ENCODE measurements at places on chromosomes 1 and 21.

GRCh38 chr1:164703463-164703862, 144.5 kb downstream of the PBX1 start:
- no peak for DNase-seq

DNA sequence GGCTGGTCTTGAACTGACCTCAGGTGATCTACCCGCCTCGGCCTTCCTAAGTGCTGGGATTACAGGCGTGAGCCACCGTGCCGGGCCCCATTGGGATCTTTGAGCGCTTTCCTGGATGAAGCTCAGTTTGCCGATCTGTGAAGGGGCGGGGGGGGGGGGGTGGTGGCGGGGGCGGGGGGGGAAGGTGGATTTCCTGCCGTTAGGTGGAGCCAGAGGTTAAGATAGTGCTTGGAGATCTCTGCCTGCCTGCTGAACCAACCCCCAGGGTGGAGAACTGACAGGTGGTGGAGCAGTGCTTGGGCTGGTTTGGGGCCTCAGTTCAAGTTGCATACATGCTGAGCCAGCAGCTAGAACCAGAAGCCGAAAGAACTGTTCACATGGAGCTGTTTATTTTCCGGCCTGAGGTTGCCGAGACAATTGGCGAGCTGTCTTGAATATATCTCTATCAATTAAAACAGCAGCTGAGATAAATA, 1.7 kb downstream of the TMCC2 start:
- peak; percentile 49 for DNase-seq

- no peak for DNase-seq
Observed at GRCh38 chr1:159868766-159869165, 6.3 kb upstream of the VSIG8 start.

DNA sequence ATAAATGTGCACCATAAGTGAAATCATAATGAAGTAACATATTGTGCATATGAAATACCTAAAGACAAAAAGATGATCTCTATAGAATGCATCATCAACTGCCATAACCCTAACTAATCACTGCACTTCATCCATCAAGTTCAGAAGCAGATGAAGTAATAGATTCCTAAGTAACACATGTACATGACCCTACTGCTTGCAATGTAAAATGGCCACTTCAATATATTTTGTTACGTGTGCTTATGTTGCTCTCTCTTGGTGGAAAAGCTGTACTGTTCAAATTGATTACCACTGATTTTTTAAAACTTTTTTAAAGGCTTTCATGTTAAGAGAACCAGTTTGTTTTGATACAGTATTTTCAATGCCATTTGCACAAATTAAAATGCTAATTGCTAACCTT, 141.8 kb downstream of the TTLL7 start:
- DNase-seq = no peak

DNA sequence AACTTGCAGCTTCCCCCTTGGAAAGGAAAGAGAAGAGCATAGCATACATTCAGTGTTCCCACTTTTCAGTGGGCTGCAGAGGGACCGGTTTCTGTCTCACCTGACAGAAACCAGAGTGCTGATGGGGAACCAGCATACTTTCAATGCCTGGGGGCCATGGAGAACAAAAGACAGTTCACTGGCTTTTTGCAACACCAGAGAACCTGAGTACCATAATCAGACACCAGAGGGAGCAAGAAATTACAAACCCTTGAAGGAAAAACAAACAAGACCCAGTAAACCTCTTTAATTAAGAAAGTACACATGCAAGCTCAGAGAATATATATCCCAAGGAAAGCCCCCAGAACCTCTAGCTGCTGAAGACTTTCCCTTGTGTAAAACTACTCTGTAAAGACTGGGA, 51.1 kb downstream of the CSMD2 start:
- DNase-seq = no peak

GRCh38 chr1:47164552-47164951, 25.3 kb downstream of the PDZK1IP1 start:
- no peak for DNase-seq

DNA sequence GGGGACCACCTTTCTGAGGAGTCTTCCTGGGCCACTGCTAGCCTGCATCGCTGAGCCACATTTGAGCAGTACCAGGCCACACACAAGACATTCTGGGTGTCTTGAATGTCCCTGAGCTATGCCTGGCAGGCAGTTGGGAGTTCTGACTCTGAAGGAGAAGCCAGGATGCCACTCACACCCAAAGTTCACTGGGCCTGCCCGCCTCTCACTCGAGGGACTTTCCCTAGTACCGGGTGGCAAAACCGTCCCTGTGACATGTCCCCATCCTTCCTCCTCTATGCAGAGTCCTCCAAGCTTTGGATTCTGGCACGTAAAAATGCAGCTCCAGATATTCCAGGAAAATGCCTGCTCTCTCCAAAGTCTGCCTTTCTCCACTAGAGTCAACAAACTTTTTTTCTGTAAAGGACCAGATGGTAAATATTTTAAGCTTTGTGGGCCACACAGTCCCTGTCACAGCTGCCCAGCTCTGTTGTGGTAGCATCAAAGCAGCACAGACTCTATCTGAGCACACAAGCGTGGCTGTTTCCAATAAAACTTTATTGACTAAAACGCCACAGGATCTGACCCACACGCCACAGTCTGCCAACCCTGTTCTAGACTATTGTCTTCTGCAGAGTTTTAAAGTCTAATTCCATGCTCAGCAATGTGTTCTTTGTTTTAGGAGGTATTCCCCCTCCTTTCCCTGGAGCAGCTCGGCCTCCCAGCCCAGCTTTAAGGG, 19.2 kb upstream of the GUCA2B start:
- no peak for DNase-seq

DNA sequence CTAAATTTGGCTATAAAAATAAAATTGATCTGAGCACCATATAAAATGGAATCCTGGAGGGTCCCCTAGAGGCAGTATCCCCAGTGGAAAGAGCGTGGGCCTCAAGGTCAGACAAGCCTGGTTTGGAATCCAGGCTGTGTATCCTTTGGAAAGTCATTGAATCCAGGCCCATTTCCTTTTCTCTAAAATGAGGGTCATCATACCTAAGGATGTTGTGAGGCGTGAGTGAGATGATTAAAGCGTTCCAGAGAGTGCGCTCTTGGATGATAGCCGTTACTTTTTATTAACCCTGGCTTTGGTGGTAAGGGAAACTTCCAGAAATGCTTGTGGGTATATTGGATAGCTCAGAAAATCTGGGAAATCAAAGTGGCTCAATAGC, 683 bp upstream of the ZNF436 start:
- no peak for DNase-seq

GRCh38 chr1:12712929-12713328, 3.0 kb upstream of the AADACL3 start:
- no peak for DNase-seq

- no peak for DNase-seq
Observed at GRCh38 chr21:44051462-44051941, 39.4 kb downstream of the TRAPPC10 start.

DNA sequence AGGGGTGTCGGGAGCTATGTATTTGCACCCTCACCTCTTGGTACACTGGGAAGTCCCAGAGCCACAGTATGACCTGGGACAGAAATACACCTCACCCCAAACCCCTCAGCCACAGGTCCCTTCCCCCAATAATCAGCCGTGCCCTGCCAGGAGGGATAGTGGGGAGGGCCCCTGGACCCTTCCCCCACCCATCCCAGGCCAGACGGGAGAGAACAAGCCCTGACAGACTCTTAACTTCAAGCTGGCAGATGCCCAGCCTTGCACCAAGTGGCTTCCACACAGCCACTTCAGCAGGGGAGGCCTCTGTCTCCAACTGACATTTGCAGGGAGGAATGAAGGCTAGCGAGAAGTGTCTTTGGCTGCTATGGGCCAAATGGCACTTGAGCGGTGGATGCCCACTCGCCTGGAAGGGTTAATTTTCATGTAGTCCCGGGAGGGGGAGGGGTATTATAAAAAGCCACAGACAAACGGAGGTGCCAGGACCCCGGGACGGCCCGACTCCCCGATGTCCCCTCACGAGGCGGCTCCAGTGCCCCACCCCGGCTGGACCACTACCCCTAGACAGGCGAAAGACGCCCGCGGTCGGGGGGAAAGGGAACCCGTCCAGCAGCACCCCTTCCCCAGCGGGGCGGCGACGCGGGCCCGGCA, 495 bp downstream of the SYNC start:
- DNase-seq = no peak

DNA sequence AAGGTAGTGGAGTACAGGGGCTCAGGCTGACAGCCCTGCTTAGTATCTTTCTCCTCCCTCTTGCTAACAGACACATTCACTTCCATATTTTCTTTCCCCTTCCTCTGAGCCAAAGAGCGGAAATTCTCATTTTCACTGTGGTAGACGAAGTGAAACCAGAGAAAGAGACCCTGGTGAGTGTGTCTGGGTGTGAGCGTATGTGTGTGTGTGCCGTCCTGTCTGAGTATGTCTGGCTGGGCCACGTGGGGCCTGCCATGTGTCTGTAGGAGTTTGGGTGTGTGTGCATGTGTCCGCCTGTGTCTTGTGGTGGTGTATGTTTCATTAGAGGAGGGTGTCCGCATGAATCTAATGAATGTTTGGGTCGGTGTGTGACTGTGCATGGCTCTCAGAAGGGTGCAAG, 1.7 kb downstream of the COL8A2 start:
- DNase-seq = no peak

DNA sequence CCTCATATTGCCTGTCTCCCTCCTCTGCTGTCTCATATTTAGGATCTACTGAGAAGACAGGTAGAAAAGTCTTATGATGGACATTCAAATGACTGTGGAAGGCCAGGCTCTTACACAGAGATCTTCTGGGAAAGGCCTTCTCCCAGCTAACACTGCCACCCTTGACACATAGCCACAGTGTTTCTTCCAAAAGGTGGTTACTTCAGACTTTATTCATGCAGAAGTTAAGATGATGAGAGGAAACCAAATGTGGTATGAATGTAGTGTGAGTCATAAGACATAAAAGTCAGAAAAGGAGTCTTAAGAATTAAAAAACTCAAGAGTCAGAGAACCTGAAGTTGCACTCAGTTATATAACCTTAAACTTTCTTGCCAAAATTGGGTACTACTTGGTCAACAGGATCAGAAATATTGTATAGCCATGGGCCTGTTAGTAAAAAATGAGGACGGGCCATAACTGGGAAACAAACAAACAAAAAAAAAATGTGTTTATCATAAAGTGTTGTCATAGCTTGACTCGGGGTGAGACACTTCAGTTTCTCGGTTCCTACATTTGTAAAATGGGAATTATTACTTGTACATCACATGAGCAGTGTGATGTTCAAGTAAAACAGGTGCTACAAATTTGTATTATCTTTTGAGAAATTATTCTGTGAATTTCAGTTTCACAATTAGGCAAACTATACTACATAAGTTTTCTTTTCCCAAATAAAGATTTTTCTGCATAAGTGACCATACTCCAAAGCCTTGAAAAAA, 1.2 kb upstream of the DENND1B start:
- no peak for DNase-seq

DNA sequence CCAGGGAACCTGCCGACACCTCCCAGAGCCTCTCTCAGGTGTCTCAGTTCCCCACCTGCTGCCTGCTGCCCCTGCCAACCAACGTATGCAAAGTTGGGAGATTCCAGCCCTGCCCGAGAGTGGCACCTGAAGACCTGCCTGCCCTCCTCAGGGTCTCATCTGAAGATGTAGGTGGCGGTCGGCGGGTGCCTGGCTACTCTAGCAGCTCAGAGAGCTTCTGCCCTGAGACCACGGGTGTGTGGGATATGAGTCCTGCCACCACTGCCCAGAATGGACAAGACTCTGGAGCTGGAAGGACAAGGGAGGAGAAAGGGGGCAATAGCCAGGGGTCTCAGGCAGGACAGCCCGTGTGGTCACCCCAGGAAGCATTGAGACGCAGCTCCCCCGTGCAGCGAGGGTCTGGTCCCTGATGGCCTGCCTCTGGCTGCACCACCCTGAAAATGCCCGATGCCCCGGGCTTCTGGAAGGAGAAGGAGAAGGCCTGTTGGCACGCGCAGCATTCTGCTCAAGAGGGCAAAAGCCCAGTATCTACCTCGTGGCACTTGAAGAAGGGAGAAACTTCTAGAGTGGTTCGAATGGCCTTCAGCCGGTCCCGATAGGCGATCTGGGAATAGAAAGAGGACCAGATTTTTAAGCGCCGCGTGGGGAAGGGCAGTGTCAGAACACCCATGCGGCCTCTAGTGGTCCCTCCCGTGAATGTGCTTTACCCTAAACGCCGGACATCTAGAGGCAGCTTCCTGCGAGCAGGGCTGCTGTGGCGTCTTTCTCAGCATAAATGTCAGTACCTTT, 88.8 kb downstream of the STUM start:
- no peak for DNase-seq

DNA sequence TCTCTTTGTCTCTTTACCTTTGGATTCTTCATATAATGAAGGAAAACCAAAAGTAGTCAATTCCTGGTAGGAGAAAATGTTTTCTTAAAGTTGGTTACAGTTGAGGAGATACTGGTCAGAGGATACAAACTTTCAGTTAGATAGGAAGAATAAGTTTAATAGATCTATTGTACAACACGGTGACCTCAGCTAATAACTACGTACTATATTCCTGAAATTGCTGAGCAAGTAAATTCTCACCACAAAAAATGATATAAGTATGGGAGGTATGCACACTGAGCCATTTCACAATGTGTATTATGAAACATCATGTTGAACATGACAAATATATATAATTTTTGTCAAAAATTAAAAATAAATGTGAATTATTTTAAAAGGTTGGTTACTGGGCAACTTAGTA, 20.4 kb downstream of the SSX2IP start:
- DNase-seq = no peak

DNA sequence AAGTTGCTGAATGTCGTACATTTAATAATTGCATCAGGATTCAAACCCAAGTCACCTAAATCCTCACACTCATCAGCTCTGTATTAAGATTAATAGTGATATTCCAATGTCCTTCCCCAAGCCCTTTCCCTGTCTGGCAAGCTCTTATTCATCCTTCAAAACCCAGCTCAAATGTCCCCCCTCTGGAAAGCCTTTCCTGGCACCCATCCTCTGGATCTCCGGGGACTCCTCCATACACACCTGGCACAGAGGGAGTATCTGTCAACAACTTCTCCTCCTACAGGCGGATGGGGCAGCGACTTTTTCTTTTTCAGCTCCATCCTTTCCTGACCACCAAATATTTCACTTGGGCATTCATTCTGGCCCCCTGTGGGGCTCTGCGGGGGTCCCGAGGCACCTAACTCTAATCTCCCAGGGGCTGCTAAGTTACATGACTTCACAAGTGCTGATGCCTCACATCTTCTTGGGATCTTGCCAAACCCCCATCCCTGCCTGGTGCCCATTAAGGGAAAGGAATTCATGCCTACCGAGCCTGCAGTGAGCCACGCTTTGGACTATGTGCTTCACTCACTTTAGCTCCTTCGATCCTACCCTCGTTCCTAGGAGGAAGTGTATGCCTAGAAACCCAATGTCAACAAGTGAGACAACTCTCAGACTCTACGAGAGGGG, 15.2 kb downstream of the TINAGL1 start:
- no peak for DNase-seq

GRCh38 chr1:14682941-14683621, 84.6 kb downstream of the KAZN start:
- DNase-seq = no peak
